Esophagus squamous epithelium (tissue), 5 donors: ENCODE measurements at places on chromosomes 7 and 10. TPM values are rescaled to one million over a fixed set of nuclear protein-coding genes. Genes with fewer than 3 reads are reported as not detected.

DNA sequence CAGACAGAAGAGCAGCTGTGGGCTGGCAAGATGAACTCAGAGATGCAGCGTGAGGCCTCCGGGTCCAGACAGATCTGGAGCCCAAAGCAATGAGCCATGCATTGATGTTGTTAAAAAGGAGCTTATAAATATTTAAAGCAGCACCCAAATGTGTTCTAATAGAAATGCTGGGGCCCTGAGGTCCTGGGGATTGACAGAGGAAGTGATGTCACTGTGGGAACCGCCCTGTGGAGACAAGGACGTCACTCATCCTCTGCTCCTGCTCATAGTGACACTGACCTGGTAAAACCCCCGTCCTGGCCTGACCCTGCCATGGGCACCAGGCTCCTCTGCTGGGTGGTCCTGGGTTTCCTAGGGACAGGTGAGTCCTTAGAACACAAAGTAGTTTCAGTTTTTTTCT is 197.0 kb upstream of the PRSS58 start:
- no peak for DNase-seq

Gene FAM25C
- total RNA-seq = not detected

- no peak for DNase-seq
Measured at GRCh38 chr7:157962458-157963306, 624.9 kb downstream of the PTPRN2 start.

DNA sequence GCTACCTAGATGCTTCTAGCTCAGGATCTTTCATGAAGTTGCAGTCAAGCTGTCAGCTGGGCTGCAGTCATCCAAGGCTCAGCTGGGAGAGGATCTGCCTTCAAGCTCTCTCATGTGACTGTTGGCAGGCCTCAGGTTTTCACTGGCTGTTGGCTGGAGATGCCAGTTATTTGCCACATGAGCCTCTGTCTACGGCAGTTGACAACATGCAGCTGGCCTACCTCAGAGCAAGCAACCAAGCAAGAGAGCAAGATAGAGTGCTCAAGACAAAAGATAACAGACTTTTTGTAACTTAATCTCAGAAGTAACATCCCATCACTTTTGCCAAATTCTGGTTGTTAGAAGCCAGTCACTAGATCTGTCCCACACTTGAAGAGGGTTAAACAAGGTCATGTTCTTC is 125.8 kb downstream of the TPST1 start:
- no peak for DNase-seq

DNA sequence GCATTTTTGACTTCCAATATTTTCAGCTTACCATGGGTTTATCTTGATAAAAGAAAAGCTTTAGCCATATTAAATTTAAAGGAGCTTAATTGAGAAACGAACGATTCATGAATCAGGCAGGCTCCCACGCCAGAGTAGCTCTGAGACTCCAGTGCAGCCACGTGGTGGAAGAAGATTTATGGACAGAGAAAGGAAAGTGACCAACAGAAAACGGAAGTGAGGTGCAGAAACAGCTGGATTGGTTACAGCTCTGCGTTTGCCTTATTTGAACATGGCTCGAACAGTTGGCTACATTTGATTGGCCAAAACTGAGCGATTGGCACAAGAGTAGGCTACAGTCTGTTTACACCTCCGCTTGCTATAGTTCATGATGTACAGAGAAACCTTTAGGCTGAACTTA is 395.4 kb downstream of the GATA3 start:
- DNase-seq = no peak

- no peak for DNase-seq
Measured at GRCh38 chr10:62386356-62387320, 12.5 kb downstream of the ZNF365 start.

DNA sequence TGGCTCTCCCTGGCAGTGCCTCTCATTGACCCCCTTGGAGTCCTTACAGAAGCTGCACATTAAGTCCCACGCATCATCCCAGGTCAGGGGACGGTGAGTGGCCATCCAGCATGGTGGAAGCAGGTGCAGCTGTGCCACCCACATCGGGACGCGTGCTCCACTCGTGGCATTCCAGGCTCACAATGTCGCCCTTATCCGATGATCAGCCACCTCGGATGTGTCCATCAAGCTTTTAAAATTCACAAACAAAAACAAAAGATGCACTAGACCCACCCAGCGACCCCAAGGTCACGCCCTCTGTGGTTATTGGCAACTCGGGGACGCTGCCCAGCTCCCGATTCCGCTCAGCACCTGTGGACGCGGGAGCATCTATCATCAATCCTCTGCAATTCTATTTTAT is 530.9 kb downstream of the PTPRN2 start:
- no peak for DNase-seq

DNA sequence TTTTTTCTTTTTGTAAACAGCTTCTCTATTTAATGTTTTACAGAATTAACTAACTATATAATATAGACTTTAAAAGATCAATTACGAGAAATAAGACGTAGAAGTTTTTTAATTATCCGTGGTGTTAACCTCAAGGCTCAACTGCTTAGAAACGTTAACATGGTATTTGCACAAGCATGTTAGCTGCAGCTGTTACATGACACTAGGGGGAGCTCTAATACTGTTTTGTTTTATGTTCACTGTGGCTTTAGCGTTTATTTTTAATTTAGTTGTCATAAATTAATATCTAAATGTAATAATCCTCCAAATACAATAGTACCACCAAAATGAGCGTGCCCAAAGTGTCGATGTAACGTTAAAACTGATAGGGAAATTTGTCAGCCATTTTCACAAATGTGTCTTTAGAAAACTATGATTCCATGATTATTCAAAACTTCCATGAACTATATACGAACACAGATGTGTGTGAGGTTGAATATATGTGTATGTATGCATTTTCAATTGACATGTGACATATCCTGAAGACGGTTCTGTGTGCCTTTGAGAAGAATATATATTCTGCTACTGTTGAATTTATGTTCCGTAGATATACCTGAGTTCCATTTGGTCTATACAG is 828.8 kb upstream of the MBL2 start:
- DNase-seq = no peak

Gene LEP
- not detected for total RNA-seq

- DNase-seq = no peak
Measured at GRCh38 chr7:676972-677385, 49.5 kb upstream of the DNAAF5 start.

Gene PCGF5
- 22.9 TPM for total RNA-seq

Gene NEUROG3
- total RNA-seq = not detected

- DNase-seq = no peak
Measured at GRCh38 chr10:34049887-34050286, 715.4 kb upstream of the NRP1 start.

DNA sequence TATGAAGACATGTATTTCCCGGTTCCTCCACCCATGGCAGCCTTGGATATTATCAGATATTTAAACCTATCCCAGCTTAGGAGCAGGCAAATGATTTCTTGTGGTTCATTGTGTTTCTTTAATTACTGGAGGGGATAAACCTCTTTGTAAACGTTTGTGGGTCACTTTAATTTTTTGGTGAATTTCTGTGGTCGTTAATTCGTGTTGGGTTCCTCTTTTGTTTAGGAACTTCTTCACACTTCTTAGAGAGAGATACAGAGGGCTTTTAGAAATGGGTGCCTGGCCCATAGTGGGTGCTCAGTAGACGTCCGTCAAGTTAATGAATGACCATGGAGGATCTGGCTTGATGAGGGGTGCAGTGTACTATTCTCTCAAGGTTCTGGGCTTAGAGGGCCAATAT is 27.2 kb upstream of the NUB1 start:
- DNase-seq = no peak

- no peak for DNase-seq
Measured at GRCh38 chr10:100659361-100660098, 85.9 kb upstream of the PAX2 start.

DNA sequence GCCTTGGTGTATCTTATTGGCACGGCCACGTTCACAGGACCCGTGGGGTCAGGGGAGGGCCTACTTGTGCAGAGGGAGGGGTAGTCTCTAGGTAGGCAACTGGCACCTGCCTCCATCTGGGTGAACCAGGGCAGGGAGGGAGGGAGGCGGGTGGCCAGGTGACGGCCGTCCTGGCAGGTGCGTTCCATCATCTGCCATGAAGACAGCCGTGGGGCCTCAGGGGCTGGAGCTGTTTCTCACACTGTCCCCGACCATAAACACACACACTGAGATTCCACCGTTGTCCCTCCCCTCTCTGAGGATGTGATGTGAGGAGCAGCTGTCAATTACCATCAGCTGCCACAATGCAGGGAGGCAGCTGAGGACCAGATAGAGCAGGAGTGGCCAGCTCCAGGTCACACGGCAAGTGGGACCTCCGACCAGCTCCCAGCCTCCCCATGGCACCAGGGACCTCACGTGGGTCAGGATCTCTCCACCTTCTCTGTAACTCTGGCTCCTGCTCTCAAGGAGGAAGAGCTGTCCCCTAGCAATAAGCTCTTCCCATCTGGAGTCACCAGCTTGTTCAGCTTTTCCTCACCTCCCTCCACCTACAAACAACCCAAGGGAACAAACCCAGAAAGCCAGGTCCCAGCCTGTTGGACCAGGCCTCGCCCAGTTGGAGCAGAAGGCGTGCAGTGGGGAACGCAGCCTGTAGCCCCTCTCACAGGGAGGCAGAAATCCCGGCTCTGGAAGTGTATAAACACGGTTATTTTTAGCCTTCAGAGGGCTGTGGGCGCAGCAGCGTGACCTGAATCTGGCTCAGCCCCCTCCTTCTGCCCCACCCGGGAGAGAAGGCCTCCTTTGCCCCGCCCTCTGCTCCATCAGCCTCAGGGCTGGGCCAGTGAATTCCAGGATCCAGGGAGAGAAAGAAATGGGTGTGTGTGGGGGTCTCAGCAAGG is 33.1 kb downstream of the ZMIZ1 start:
- DNase-seq = no peak

GRCh38 chr7:51126813-51127617 is 189.6 kb downstream of the COBL start:
- DNase-seq = no peak

DNA sequence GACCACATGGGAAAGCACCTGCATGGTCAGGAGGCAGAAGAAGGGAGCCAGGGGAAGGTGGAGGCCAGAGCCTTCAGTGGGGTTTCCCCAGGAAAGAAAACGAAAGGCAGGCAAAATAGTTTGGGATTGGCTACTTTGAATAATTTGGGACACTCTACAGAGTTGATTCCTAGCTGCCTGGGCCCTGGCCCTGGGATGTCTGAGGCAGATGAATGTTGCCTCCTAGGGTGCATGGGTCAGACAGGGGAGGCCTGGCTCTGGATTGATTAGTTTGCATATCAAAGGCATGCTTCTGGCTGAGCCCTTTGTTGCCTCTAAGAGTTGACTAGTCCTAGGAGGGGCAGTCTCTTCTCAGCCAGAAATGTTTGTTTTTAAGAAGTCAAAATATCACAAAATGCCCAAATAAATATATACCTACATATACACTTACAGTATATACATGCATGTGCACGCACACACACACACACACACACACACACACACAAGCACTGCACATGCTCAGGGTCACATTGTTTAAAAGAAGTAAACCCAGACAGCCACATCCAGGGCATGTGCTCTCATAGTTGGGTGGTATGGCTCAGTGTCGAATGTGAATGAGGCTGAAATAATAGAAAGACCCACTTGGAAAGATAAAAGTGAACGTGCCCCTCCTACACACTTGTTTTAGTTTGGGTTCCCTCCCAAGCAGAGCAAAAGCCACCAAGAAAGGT is 184.2 kb downstream of the GPAM start:
- no peak for DNase-seq

Gene CYP3A5
- 77.0 TPM for total RNA-seq

DNA sequence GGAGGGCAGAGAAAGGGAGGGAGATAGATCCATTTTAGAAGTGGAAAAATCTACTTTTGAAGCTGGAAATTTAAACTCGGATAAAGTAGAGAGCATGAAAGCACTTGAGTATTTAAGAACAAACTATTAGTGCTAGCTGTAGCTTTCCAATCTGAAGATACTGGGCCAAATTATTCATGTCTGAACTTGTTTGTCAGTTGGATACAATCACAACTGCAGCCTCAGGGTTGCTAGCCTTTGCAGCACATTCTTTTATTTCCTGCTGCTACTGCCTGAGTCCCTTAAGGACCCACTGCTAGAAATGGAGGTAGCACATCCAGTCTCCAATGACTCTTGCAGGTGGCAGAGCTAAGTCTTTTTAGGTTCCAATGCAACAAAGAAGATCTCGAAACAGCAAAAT is 8.3 kb upstream of the SLC25A13 start:
- no peak for DNase-seq

DNA sequence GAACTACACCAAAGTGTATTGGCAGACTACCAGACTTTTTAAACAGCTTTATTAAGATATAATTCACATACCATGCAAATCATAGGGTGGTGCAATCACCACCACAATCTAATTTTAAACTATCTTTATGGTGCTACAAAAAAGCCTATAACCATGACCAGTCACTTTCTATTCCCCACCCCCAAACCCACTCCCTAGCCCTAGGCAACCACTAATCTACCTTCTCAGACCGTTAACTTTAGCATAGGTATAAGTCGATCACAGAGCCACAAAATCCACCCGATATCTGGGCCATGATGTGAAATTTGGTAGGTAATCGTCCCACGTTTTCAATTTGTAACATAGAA is 536 bp upstream of the POM121 start:
- DNase-seq = no peak

Gene PAX4
- not detected for total RNA-seq

GRCh38 chr10:75663947-75664664 is 232.7 kb downstream of the LRMDA start:
- no peak for DNase-seq

DNA sequence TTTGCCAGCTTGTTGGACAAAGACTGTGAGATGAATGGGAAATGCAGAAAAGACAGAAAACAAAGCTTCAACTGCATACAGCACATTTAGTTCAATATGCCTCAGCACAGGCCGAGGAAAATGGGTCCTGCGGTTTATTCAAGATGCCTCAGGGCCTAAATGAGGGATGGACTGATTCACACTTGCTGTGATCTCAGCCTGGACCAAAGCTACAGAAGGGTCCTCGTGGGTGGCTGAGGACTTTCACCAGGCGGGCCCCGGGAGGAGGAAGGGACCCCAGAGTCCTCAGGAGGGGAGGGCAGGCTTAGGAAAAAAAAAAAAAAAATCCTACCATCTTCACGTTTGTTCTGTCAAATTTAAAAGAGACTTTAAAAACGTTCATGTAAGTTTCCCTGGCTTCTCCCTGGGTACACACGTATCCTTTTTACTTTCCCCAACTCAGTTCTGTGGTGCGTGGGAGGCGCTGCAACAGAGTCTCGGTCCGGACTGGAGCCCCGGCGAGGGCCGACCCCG is 624 bp upstream of the ZNF783 start:
- DNase-seq = no peak

Gene CCDC3
- total RNA-seq = 14.4 TPM

- no peak for DNase-seq
Measured at GRCh38 chr7:31419505-31420055, 79.1 kb upstream of the NEUROD6 start.

- DNase-seq = no peak
Measured at GRCh38 chr7:88775838-88776237, 16.3 kb downstream of the ZNF804B start.

Gene NDUFB8
- 215 TPM for total RNA-seq

Gene ANKRD61
- not detected for total RNA-seq

GRCh38 chr7:50211130-50212015 is 93.1 kb upstream of the IKZF1 start:
- DNase-seq = no peak
